HS-27A (cell line): ENCODE measurements at places on chromosomes 4 and X.

- no peak for DNase-seq
These were observed 27.3 kb upstream of the SCOC start for GRCh38 chr4:140346136-140346535.

GRCh38 chr4:54586320-54586955, 71.3 kb upstream of the KIT start:
- no peak for DNase-seq

DNA sequence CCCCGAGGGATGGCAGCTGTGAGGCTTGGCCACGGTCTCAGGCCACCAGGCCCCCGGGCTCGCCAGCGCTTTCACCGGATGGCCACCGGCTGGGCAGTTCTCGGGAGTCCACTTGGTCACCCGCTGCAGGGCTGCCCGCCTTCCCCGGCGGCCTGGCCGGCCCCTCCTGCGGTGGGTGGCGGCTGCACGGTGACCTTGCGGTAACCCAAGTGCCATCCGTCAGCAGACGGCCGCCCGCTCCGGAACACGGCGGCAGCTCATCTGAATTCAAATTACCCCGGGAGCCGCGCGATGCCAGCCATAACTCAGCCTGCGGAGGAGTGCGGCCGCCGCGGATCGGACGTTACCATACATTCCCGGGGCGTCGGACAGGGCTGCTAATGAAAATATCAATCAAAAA, 60.7 kb downstream of the FAM53A start:
- no peak for DNase-seq

DNA sequence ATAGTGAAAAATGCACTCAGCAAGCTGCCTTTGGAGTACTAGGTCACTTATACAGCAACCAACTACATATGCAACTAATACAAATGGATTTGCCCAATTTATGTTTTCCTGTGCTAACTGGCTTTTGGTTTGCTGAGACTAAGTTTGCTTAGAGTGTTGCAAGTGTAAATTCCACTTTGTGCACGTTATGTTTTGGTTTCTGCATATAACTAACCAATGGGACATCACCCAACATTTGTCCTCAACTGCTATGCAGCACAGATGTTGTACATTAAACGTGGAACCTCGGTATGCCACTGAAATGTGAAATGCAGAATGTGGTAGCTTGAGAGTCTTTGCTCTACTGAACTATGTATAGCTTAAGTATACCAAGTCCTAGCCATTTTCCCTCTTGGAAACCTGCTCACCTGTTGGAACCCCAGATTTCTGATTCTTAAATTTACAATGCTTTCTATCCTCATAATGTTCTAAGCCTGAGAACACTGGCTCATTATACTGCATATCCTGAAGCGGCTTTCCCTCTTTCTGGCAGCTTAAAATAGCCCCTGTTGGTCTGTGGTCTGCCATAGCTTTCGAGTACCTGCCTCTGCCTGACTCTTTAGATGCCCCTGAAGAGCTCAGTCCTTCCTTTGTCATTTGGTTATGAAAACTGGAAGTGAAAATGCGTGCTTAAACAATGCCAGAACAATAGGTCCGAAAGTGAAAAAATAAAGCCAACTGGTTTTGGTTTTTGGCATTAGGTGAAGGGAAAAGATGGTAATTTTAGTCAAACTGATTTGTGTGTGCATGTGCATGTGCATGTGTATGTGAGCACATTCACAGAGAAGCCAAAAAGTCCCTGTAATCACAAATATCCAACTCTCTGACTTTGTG, 158.0 kb downstream of the SH2D1A start:
- no peak for DNase-seq

- no peak for DNase-seq
These were observed 256.6 kb downstream of the SPRY1 start for GRCh38 chr4:123653236-123653635.

DNA sequence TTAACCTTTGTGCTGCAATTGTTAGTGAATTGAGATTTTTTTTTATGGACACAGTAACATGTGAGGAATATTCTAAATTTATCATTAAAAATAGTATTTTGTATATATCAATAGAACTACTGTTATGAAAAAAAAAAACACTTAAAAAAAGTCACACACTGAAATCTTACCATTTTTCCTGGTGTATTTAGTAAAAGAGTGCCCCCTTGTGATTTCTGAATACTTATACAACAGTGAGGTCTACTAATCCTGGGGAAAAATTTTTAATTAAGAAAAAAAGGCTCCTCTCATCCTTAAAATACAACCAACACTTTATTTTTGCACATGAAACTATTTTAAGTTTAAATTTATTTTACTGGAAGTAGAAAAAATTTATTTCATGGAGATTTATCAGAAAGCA, 56.4 kb upstream of the SPOCK3 start:
- no peak for DNase-seq

DNA sequence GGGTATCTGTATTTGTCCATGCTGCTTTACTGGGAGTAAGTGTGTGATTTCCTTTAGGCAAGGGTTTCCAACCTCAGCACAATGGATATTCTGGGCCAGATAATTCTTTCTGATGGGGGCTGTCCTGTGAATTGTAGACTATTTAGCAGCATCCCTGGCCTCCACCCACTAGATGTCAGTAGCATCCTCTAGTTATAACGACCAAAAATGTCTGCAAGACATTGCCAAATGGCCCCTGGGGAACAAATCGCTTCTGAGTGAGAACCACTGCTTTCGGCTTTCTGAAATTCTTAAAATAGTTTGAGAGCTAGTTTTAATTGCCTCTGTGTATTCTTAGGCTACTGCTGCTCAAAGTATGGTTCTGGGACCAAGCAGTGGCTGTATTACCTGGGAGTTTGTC, 81.2 kb upstream of the GPM6B start:
- DNase-seq: no peak

DNA sequence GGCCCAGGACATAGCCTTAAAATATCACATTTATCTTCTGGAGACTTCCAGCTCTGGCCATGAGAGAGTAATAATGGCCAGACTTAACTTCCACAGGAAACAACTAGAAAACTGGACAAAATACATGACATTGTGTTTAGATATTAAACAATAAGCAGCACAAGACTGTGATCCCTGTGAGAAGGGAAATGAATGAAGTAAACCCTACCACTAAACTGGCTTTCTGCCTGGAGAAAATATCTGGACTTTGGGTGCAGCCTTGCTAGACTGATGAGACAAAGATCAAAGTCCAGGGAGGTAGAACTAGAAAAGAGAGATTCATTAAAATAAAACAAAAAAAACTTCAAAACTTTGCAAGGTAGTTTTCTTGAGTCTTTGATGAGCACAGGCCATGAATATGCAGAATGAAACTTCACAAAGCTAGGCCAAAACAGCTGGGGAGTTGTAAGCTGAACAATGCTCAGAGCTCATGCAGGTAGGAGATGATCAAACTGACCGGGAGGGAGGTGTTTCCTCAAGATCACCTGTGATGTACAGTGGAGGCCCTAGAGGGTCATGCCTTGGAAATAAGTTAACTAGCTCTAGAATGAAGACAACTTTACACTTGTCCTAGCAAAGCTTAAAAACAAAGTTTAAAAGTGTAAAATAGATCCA, 147.0 kb upstream of the SH3RF1 start:
- DNase-seq: no peak

- no peak for DNase-seq
These were observed 719 bp upstream of the TCEAL4 start for GRCh38 chrX:103584596-103584995.
